Mucosa of gallbladder (tissue), 1 donor: ENCODE measurements at places on chromosomes 4 and X. TPM values are rescaled to one million over a fixed set of nuclear protein-coding genes. Genes with fewer than 3 reads are reported as not detected.

DNA sequence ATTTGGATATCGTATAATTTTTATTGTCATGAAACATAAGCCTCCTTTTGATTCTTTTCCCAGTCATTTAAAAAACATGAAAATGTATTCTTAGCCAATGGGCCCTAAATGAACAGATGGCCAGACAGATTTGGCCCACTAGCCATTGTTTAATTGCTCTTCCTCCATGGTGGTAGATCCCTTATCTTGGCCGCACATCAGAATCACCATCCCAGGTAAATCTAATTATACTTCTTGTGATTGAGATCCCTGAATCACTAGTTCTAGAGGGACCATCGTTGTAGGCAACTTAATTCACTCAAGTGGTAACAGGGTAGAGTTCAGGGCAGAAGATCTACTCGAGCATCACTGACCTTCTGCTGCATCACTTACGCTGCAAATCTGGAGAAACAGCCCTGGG lies 24.1 kb upstream of the VCX3A start:
- no peak for DNase-seq

- no peak for DNase-seq
These were observed 58.0 kb downstream of the SEPTIN11 start for GRCh38 chr4:77007358-77008230.

DNA sequence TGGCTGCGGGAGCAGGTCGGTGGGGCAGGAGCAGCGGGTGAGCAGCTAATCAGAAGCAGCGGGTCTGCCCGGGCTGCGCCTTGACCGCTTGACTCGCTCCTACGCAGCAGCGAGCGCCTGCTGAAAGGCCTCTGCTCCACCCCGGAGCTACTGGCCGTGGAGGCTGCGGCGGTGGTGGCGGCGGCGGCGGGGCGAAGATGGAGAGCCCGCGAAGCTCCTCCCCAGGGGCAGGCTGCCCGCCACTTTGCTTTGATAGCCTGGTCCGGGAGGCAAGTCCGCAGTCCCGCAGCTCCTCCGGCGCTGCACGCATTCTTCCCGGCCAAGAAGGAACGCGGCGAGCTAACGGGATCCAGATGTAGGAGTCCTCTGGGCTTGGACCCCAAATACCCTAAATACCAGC lies 36.7 kb downstream of the PJA1 start:
- DNase-seq, result no peak

Gene SHOX
- not detected for total RNA-seq

Gene TXK
- 0.86 TPM for total RNA-seq

- DNase-seq, result no peak
These were observed 165.6 kb downstream of the ATP10D start for GRCh38 chr4:47650584-47651130.

Gene FHIP1A
- 17.7 TPM for total RNA-seq

GRCh38 chrX:11770320-11770719 lies 12.3 kb downstream of the MSL3 start:
- DNase-seq, result peak; percentile 19

GRCh38 chrX:40012868-40013265 lies 84.9 kb downstream of the BCOR start:
- peak; percentile 17 for DNase-seq

Gene CLNK
- 0.14 TPM for total RNA-seq

DNA sequence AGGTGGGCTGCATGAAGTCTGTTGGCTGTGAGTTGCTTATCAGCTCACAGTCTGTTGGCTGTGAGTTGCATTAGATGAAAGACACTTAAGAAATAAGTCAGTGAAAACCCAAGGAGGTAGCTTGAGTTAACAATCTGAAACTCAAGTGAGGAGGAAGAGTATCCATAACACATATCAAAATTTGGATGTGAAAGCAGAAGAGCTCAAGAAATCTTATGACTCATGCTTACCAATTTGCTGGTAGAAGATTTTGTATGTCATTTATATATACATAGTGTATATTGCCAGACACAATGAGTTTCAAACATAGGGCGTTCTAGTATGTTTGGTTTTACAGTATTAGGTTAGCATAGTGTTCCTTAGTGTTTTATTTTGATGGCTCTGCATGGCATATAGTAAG lies 107.4 kb downstream of the DDIT4L start:
- DNase-seq, result no peak
